ENCODE measurements at places on chromosomes 6 and 20. TPM values are rescaled to one million over a fixed set of nuclear protein-coding genes. Genes with fewer than 3 reads are reported as not detected.

FAM50B gene
- 4.4 TPM for total RNA-seq

LIN28B gene
- total RNA-seq = 96.4 TPM

DNA sequence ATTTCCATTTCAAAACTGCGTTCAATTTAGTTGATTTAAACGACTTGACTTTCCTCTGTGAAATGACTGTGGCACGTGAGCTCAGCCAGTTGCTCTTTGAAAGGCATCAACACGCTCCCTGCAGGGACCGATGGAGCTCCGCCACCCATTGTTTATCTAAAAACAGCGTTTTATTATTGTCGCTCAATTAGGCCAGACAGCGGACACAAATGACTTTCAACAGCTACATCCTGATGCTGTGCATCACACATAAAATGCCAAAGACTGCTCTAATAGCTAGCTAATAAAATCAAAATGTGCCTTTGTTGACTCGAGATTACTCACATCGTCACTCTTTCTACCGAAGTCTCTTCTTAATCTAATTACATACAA, 332.5 kb downstream of the CD83 start:
- H3K27ac ChIP-seq = no peak overlapping the region
- H3K36me3 ChIP-seq = peaks cover 14% of the 10 kb centered on the region
- peaks cover 3% of the 10 kb centered on the region for H3K4me1 ChIP-seq
- H3K4me3 ChIP-seq = no peak overlapping the region
- no peaks in the 10 kb centered on the region for H3K27me3 ChIP-seq
- no peak for DNase-seq

DNA sequence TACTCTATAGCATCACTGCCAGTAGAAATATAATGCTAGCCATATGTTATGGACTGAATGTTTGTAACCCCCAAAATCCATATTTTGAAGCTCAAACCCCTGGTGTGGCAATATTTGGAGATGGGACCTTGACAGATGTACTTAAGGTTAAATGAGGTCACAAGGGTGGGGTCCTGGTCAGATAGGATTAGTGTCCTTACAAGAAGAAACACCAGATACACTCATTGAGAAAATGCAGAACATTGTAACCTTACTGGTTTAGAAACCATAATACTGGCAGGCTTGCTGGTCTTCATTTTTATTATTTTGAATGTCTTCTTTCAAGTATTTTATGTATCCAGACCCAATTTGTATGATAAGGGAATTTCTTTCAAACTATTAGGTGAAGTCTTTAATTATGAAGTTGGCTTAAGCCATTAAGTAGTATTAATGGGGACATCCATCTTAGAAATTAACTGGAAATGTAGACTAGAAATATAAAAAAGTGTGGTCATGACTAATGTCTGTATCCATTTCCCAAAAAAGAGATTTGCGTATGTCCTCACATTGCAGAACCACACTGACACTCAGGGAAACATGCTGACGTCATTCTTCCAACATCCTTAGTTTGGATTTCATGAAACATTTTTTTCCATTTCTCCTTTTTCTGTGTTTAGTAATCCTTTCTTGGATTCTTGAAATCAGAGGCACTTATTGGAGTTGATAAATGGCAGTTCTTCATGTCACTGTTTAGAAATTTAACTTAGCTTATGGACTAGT, 32.4 kb downstream of the SLC16A10 start:
- no peak overlapping the region for H3K4me3 ChIP-seq
- DNase-seq = no peak
- H3K27ac ChIP-seq = no peak overlapping the region
- no peaks in the 10 kb centered on the region for H3K36me3 ChIP-seq
- no peaks in the 10 kb centered on the region for H3K4me1 ChIP-seq
- H3K27me3 ChIP-seq = no peaks in the 10 kb centered on the region

DNA sequence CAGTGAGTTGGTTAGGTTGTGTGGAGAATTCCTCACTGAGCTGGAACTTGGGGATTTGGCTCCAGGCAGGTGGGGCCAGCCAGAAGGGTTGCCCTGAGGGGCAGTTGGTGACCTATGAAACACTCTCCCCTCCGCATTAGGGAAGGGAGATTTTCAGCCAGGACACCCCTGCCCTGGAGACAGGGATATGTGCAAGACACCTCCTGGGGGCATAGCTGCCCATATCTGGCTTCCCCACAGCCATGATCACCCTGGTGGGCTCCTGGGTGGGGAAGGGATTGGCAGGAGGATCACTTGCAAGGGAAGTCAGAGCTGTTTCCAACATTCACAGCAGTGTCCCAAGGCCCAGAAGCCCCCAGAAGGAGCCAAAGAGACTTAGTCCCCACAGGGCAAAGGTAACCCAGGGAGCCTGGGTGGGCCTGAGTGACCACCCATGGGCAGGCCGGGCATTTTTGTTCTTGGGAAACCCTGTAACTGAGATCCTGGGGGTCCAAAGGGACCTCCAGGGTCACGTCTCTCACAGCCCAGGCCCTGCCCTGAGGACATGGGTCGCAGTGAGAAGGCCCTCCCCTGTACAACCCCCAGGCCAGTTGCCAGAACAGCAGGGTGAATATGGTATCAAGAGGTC, 145.8 kb downstream of the MRPL14 start:
- no peak for DNase-seq
- no peak overlapping the region for H3K27ac ChIP-seq
- H3K36me3 ChIP-seq = no peaks in the 10 kb centered on the region
- no peak overlapping the region for H3K4me3 ChIP-seq
- H3K4me1 ChIP-seq = no peaks in the 10 kb centered on the region
